ENCODE measurements at places on chromosomes 2 and 18.

GRCh38 chr18:62413206-62413605 lies 88.1 kb downstream of the TNFRSF11A start:
- DNase-seq: no peak

GRCh38 chr2:128520791-128521190 lies 202.1 kb upstream of the HS6ST1 start:
- DNase-seq: no peak

DNA sequence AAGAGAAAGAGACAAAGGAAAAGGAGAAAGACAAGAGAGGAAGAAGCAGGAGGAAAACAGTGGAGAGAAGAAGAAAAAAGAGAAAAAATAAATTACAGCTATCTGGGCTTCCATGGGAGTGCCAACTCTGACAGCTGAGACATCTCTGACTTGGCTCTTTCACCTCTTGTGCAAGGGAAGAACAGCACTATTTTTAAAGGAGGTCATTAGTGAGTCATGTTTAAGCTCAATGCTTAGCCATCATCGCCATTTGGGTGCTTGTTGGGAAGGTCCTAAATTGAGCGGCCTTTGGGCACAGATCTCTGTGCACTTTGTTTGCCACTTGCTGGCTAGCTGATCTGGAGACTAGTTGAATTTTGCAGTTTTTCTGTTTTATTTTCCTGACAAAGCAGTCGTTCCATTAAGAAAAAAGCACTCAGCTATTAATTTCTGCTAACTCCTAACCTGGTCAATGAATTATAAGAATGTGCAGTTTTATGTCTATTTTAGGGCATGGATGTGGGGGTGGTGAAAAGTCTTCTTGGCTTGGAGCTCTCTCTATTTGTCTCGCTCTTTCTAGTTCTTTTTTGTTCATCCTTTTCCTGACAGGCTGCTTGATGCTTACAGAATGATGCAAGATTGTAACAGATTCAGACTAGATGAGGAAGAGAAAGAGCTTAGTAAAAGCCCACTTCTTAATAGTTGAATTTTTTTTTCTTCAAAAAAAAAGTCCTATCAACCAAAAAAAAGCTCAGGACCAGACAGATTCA lies 231.5 kb downstream of the SLC8A1 start:
- no peak for DNase-seq

- DNase-seq: no peak
These were observed 94.0 kb downstream of the PLB1 start for GRCh38 chr2:28589746-28590463.

- DNase-seq: no peak
These were observed 29.1 kb upstream of the RPE start for GRCh38 chr2:209973328-209973727.

DNA sequence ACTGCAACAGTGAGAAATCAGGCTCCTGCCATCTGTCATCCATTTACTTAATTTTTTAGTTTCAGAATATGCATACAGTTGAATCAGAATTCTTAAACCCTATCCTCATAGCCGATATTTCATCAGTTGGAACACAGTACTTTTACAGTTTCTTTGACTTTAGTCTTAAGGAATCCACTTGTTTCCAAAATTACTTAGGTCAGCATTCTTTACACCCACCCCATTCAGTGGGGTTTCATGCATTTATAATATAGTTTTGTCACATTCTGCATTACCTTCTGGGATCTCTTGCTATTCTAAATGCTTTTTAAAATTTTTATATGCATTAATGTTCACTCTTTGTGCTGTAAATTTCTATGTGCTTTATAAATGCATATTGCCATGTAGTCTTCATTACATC lies 400.4 kb upstream of the LRRTM4 start:
- no peak for DNase-seq

Measured in renal pelvis (tissue), 12 donors.